ENCODE measurements at places on chromosomes 12 and 14.
A peak's percentile ranks its signal among the peaks of the same experiment; 100 is the strongest.

- DNase-seq: no peak
Measured at GRCh38 chr14:56138928-56139327, 20.7 kb downstream of the PELI2 start.

- DNase-seq: no peak
Measured at GRCh38 chr12:108129017-108129812, at the start of gene WSCD2. Gene WSCD2 (plus strand): TSS chr12:108129288. CDS start chr12:108195833, 66,545 bp downstream.

DNA sequence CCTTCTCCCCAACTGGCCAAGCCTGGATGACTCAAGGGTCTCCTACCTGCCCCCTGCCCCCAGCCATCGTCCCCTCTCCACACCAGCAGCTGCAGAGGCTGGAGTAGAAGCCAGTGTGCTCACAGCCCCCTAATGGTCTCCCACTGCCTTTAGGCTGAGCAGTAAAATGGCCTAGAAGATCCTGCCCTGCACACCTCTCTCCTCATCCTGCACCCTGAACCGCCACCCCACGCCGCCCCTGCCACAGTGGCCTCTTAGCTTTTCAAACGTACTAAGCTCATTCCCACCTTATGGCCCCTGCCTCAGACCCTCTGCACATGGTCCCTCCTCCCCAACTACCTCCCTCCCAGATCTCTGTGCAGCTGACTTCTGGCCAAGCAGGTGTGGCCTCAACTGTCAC is 46.3 kb downstream of the RBM19 start:
- DNase-seq: no peak

DNA sequence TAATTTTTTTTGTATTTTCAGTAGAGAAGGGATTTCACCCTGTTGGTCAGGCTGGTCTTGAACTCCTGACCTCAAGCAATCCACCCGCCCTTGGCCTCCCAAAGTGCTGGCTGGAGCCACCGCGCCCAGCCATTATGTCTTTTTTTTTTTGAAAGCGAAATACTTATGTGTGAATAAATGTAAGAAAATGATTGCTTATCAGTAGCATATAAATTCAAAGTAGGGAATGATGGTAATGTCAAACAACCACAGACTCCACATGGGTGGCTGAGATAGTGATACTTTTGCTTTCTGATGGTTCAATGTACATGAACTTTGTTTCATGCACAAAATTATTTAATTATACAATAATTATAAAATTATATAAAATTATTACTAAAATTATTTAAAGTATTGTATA is 75.8 kb downstream of the PAPLN start:
- DNase-seq: no peak

DNA sequence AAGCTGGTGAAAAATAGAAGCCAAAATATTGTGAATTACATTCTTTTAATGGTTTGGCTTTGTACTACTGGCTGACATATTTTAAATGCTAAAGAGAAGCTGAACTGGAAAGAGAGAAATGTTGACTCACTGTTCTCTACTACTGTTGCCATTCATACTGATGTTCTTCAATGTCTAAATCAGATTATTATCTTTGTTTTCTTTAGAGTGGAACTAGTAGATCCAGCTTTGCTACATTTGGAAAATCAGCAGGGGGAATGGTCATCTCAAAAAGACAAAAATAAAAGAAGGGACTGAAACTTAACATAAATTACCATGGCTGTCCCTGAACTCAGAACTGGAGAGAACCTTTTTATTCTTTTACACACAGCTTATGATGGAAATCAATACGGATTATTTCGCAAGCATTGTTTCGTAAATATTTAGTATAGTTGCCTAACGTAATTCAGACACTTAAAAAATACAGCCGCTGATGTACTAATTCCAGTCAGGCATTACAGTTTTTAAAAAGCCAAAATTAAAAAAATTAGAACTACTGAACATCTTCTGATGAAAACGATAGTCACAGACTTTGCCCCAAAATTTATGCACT is 76.3 kb upstream of the OTX2 start:
- DNase-seq: no peak

- DNase-seq: no peak
Measured at GRCh38 chr14:53663709-53664108, 292.9 kb downstream of the BMP4 start.

GRCh38 chr12:6140651-6141447 is 16.4 kb upstream of the VWF start:
- peak; percentile 14 for DNase-seq

DNA sequence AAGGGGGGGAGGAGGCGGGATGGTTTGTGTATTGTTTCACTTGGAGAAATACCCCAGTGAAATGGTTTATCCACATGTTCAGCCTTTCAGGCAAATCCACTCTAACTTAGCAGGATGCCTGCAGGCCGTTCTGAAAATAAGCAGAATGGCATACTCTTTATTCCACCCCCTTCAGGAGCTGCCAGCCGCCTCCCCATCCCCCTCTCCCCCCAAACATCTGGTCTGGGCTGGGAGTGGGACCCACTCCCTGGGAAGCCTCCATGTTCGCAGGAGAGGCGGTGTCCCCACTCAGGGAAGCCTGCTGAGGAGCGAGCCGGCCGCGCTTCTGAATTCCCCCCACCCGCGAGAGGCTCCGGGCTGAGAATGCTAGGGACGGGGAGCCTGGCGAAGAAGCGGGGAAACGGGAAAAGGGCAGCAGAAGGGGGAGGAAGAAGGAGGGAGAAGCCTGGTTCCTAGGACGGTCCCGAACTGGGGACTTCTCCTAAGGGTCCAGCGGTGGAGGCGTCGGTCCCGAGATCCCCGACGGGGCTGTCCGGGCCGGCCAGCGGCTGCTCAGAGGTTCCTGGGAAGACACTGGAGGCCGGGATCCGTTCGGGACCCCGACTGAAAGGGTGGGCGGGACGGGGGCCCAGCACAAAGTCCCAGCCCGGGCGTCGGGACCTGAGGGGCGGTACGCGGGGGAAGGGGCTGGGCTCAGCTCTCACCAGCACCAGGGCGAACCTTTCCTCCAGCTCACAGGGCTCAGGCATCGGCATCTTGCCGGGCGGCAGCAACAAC is 666 bp downstream of the FMNL3 start:
- DNase-seq: peak; percentile 20

GRCh38 chr14:34175574-34175973 is 224.7 kb upstream of the EGLN3 start:
- no peak for DNase-seq

DNA sequence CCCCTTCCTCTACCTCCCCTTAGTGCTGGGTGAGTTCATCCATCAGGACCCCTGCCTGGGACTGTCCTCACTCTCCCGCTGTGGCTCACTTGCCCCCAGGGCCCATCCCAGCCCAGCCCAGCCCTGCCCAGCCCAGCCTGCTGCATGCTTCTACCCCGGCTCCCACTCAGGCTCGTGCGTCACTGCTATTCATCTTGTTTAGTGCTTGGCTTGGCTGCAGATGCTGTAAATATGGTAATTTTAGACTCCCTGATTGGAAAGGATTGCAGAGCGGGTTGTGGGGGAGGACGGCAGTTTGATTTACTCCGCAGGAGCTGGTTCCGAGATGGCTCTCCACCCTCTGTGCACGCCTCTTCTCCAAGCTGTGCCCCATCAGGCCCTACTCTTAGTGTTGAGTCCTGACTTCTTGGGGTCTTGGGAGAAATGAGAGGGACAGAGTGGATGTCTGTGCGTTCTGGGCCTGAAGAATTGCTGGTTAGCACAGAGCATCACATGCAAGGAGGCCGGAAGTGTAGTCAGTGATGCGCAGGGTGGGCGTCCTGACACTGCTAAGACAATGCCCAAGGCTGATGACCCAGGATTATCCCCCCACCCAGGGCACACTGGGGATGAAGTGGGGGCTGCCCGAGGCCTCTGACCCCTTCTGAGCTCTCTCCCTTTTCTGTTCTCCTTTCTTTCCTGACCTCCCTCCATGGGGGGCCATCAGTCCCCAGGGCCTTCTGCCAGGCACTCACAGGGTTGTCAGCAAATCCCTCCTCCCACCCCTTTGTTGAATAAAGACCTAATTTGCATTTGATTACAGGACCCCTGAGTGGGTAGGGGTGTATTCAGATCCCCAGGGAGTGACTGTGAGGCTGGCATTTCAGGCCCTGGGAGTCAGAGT is 244.4 kb downstream of the ZFP36L1 start:
- peak; percentile 86 for DNase-seq

GRCh38 chr12:107564946-107565345 is 120.7 kb upstream of the PWP1 start:
- no peak for DNase-seq

- no peak for DNase-seq
Measured at GRCh38 chr12:123046431-123046830, 66.0 kb downstream of the ARL6IP4 start.

DNA sequence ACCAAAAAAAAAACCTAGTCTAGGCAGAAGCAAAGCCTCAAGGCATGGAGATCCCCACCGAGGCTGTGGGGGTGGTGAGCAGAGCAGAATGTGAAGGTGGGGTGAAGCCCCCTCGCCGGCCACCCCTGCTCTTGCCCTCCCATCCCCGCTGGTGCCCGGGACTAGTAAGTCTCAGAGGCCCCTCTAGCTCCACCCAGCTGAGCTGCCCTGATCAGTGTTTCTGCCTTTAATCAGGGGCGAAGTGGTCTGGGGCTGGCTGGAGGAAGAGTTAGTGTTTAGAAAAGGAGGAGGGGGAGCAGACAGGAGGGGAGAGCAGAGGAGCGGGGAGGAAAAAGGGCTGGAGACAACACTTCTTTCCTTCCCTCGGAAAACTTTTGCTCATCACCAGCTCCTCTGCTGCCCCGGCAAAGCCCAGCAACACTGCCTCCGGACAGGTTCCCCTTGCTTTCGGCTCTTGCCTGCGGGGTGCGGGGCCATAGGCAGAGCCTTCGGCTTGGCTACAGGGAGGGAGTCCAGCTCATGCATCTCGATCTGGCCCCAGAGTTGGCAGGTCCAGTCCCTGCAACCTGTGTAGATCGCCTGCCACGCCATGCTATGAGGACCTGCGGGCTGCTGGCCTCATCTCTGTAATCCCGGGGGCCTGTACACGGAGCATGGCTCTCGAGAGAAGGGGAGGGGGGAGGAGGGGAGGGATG is 3.4 kb upstream of the DLK1 start:
- no peak for DNase-seq

- DNase-seq: no peak
Measured at GRCh38 chr12:119308708-119309456, 25.6 kb upstream of the CCDC60 start.

DNA sequence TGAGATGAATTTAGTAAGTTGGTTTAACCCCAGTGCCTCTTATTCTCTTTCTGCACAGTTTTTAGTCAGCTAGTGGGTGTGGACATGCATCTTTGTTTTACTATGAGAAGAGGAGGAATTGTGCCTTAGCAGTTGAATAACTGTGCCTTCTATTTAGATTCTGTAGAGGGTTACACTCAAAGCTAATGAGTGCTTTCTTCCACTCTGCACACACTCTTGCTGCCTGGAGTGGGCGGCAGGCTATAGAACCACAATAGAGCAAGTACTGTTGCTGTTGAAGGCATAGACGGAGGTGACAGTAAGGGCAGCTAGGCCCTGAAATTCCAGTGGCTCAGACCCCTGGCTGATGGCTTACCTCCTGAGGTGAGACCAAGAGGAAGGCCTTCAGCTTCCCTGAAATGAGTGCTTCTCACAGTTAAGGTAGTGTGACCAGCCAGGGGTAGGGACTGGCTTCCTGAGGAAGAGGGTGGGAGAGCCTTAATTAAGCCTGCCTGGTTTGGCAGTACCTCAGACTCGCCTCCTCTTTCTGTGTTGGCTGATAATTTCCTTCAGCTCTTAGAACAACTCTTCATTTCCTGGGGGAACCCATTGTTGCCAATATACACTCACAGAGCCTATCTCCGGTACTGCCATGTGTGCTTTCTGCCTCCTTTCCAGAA is 24.7 kb downstream of the SUSD6 start:
- peak; percentile 45 for DNase-seq

DNA sequence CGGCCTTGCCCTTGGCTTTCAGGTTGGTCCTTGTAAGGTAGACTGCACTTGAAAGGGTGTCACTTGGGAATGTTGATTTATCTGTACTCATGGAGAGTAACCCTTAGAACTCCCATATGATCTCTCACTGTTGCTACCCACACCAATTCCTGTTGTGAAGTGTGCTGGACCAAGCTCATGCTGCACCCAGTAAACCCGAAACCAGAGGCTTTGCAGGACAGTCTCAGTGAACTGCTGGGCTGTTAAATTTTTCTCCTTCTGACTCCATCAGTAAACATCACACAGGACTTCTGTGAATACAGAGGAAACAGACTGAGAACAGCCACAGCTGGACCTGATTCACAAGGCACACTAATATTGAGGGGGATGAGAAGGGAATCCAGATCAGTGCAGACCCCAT is 783.0 kb downstream of the TMEM121 start:
- DNase-seq: no peak

DNA sequence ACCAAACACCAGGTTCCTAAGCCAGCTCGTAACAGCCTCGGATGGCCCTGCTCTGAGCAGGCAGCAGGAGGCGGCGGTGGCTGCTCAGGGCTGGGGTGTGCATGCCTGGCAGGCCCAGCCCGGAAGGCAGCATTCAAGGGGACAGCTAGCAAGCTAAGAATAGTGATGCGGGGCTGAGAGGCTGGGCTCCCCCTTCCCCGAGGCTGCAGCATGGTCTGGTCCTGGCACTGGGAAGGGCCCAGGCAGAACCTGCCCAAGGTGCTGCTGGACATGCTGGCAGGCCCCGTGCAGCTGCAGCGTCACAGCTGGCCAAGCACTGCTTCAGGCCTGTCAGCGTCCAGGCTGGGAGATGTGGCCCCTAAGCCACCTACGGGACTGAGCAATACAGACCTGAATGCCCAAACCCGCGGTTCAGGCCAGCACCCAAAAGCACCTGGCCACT is 26.4 kb upstream of the NUDT14 start:
- no peak for DNase-seq

- peak; percentile 65 for DNase-seq
Measured at GRCh38 chr14:66624336-66624937, 116.5 kb downstream of the GPHN start.

DNA sequence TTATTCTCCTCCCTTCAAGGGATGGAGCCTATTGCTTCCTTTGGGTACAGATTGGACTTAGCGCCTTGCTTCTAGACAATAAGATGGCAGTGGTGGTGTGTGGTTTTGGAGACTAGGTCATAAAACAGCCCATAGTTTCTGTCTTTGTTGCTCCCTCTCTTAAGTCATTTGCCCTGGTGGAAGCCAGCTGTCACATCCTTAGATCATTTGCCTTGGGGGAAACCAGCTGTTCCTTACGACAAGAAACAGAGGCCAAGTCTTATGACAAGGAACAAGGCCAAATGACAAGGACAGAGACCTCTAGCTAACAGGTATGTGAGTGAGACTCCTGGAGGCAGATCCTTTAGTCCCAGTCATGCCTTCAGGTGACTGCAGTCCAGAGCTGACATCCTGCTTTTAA is 9.2 kb upstream of the PALS1 start:
- no peak for DNase-seq

All from COLO829 (cell line).